ENCODE measurements at places on chromosomes 1 and 21. TPM values are rescaled to one million over a fixed set of nuclear protein-coding genes. Genes with fewer than 3 reads are reported as not detected.

Gene PTPRU
- polyA plus RNA-seq: 0.54 TPM

DNA sequence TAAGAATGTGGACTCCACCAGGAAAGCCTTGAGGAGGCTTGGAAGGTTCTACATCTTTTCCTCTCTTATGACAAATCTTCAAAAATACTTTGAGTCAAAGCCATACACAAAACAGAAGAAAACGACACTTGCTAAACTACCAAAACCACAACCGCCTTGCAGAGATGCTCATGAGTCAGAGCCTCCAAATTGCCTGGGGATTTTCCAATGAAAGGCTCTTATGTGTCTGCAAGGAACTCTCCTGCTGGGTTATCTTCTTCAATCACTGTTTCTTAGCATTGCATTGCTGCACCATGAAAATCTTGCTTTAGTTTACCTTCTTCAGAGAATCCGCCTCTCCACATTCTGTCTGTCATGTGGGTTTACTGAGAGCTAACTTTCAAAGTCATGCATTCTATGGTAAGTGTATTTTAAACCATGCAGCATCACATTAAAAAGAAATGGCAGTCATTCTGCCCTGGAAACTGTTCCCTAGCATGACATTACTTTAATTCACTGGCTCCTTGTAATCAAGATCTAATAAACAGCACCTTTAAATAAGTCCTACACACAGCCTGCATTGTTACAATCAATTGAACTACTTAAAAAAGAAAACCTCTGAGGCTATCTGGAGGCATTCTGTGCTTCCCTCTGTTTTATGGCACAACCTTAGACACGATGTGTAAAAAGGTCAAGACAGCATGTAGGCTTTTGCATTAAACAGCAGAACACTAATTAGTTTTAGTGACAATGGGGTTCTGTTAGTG lies 210.0 kb upstream of the FOXD3 start:
- H3K4me3 ChIP-seq: no peak overlapping the region
- H3K27ac ChIP-seq: no peak overlapping the region
- H3K27me3 ChIP-seq: no peaks in the 10 kb centered on the region
- no peaks in the 10 kb centered on the region for H3K36me3 ChIP-seq
- DNase-seq: no peak

DNA sequence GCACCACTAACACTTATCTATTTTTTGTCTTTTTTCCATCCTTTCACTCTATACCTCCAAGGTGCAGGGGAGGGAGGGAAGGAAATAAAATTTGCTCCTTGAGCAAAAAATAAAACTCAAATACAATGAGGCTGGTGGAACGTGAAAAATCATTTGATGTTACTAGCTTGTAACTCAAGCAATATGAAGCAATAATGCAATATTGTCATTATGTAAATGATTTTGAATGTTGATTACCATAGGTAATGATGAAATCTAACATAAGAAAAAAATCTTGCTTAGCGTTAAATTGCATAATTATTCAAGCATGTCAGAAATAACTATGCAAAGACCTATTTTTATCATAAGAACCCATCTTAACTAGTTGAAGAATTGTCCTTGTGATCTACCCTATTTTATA lies 277.7 kb downstream of the KCTD3 start:
- no peaks in the 10 kb centered on the region for H3K36me3 ChIP-seq

- H3K27me3 ChIP-seq: no peaks in the 10 kb centered on the region
- DNase-seq: no peak
- H3K4me3 ChIP-seq: no peak overlapping the region
- H3K36me3 ChIP-seq: peaks cover 83% of the 10 kb centered on the region
Observed at GRCh38 chr1:28560886-28561285, 8.0 kb downstream of the TRNAU1AP start.

Gene PPFIA4
- polyA plus RNA-seq: 0.18 TPM

DNA sequence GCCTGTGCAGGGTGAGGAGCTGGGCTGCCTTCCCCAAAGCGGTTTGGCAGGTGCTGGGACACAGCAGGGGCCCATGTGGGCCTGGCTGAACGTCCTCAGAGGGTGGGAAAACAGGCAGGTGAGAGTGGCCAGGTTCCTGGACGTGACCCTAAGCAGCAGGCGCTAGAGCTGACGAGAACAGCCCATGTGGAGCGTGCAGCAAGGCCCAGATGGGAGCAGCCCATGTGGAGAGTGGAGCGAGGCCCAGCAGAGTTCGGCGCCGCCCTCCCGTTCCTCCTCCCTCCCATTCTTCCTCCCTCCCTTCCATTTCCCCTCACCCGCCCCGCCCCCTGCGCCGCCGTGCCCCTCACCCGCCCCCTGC lies 314.4 kb upstream of the VAMP3 start:
- no peaks in the 10 kb centered on the region for H3K4me1 ChIP-seq
- H3K27ac ChIP-seq: no peak overlapping the region
- no peaks in the 10 kb centered on the region for H3K36me3 ChIP-seq
- H3K4me3 ChIP-seq: no peak overlapping the region
- peaks cover 6% of the 10 kb centered on the region for H3K27me3 ChIP-seq

DNA sequence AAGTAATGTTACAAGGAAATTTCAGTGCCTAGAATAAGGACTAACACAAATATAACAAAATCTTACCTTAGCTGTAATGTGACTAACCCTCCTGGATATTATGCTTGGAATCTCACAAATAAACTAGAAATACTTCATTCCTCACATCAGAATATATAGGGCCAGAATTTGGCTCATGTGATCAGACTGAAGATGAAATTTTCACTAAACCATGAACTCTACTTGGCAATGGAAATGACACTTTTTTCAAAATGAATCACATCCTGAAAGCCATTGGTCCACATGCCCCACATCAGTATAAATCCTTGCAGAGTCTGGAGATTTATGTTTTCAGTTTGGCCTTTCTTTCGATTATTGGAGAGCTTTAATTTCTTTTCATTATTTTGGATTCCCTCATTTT lies 227.8 kb downstream of the NRIP1 start:
- no peaks in the 10 kb centered on the region for H3K27me3 ChIP-seq
- H3K4me1 ChIP-seq: no peaks in the 10 kb centered on the region
- no peaks in the 10 kb centered on the region for H3K36me3 ChIP-seq
- H3K4me3 ChIP-seq: no peak overlapping the region

- no peak overlapping the region for H3K4me3 ChIP-seq
- peaks cover 26% of the 10 kb centered on the region for H3K4me1 ChIP-seq
- H3K27me3 ChIP-seq: peaks cover 22% of the 10 kb centered on the region
- H3K27ac ChIP-seq: no peak overlapping the region
Observed at GRCh38 chr1:157154291-157154690, 16.1 kb upstream of the ETV3 start.

Gene GPX7
- 34.5 TPM for polyA plus RNA-seq

Gene CD244
- 11.7 TPM for polyA plus RNA-seq

DNA sequence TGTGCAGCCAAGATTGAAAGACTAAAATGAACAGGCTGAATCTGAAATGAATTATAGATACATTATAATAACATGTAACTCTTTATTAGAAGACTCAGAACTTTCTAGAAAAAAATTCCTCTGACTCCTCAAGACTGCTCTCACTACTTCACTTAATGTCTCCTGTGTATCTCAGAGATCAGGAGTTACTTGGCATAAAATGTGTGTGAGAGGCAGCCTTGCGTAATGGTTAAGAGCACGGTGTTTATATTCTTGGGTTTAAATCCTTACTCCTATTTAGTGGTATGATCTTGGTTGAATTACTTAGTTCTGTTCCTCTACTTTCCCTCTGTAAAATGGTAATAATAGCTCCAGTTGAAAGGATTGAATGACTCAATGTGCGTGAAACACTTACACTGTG lies 634.9 kb downstream of the LTN1 start:
- no peaks in the 10 kb centered on the region for H3K36me3 ChIP-seq
- H3K4me1 ChIP-seq: no peaks in the 10 kb centered on the region
- no peaks in the 10 kb centered on the region for H3K27me3 ChIP-seq
- no peak overlapping the region for H3K27ac ChIP-seq
- H3K4me3 ChIP-seq: no peak overlapping the region
- DNase-seq: no peak

Gene AK5
- 42.9 TPM for polyA plus RNA-seq

DNA sequence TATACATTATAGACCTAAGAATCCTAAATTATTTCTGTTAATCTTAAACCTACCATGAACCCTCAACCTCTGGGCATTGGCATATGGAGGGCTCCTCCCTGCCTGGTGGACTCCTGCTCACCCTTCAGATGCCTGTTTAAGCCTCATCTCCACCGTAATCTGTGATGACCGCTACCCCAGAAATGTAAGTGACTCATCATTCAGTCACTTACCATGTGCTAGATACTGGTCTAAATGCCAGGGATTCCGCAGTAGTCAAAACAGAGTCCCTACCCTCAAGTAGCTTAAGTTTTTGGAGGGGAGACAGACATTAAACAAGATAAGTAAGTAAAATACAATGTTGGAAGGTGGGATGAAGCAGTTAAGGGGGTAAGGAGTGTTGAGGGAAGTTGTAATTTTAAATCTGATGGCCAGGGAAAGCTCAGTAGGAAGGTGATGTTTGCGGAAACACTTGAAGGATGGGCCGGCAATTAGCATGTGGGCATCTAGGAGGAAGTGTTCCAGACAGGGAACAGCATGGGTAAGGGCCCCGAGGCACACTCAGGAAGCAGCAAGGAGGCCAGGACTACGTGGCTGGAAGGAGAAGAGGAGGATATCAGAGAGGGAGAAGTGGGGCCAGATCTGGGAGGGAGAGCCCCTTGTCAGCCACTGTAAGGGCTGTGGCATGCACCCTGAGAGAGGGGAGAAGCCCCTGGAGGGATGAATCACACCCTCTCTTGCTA lies 141.7 kb upstream of the HOOK1 start:
- H3K27me3 ChIP-seq: no peaks in the 10 kb centered on the region
- no peaks in the 10 kb centered on the region for H3K4me1 ChIP-seq
- H3K4me3 ChIP-seq: no peak overlapping the region
- peaks cover 9% of the 10 kb centered on the region for H3K36me3 ChIP-seq
- H3K27ac ChIP-seq: no peak overlapping the region
- DNase-seq: no peak

Gene MKNK1
- polyA plus RNA-seq: 17.6 TPM

DNA sequence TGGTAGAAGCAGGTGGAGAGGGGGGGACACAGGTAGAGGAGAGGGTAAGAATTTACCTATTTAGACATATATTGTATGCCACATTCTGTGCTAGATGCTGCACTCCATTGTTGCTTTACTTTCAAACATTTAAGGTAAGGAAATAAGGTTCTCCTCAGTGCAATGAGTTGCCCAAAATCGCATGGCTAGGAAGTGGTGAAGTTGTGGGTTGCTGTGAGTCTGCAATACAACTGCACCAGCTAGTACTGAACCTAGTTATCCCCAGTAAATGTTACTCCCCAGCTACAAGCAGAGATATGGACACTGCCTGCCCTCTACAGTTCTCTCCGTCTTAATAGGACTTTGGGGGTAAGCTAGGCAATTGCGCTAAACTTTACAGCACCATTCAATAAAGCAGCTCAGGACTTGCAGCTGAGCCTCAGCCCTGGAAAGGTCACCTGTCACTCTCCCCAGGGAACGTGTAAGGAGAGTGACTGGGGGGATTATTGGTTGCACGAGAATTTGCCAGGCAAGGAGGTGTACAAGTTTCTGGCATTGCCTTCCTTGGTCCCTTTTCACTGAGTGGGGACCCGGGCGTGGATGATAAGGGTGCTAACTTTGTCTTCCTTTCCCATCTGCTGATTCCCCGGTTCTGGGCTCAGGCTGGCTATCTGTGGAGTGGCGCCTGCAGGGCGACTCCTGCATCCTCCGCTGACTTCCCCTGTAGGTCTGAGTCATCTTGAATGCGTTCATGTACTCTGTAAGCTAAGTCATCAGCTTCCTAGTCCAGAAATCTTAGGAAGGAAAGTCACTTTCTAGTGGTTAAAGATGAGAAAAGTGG lies 71.3 kb upstream of the CNTN2 start:
- H3K27me3 ChIP-seq: peaks cover 48% of the 10 kb centered on the region
- peaks cover 2% of the 10 kb centered on the region for H3K4me1 ChIP-seq
- H3K4me3 ChIP-seq: no peak overlapping the region
- H3K36me3 ChIP-seq: no peaks in the 10 kb centered on the region
- no peak overlapping the region for H3K27ac ChIP-seq
- no peak for DNase-seq
